ENCODE measurements at places on chromosomes 3 and 15.

DNA sequence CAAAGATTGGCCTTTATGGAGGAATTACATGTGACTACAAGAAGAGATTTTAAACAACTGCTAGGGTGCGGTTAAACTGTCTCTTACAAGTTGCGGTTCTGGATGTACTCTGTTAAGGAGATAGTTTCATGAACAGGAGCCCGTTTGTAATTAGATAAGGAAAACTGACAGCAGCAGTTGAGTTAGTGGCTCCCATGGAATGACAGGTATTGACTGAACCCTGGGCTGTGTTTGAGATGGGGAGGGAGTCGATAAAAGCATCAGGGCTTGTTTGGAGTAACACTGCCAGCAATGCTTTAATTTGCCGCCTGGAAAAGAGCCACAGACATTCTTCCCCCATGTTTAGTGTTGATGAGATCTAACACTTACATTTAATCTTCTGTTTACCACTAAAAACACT is 139.9 kb downstream of the ROBO2 start:
- no peak for DNase-seq

DNA sequence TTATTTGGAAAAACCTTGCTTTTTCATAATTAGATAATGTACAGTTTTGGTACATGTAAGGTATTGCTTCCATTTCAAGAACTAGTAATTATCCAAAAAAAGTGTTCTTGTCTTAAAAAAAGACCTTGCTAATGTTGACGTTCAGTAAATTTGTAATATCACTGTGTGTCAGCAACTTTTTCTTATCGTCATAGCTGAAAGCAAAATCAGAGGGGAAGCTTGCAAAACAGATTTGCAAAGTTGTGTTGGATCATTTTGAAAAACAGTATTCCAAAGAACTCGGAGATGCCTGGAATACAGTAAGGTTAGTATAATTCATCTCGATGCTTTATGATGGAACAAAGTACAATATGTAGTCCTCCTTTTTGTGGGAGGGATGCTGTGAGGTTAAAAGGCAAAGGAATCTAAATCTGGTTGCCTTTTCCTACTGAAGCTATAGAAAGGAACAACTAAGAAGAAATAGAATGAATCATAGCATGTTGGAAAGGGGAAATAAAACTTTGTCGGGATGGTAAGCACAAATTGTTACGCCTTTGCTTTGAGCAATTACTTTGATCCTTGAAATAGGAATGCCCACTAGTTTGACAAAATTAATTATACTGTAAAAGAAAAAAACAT is 1.5 kb downstream of the NSUN3 start:
- no peak for DNase-seq

DNA sequence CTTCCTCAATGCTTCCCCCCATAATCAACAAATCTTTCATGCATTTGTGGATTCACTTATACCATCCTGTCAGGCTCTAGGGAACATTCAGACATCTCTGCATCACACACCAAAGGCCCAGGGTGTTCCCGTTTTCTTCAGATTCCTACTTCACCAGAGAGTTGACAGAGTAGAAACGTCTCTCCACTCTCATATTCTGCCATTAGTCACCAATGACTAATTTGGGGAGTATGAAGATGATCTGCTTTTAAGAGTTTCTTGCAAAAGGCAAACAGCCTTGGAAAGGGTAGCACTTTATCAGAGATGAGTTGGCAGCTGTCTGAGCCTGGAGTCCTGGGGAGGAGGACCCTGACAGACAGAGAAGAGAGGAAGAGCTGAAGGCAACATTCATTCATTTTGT is 55.8 kb upstream of the DGKG start:
- DNase-seq: no peak

DNA sequence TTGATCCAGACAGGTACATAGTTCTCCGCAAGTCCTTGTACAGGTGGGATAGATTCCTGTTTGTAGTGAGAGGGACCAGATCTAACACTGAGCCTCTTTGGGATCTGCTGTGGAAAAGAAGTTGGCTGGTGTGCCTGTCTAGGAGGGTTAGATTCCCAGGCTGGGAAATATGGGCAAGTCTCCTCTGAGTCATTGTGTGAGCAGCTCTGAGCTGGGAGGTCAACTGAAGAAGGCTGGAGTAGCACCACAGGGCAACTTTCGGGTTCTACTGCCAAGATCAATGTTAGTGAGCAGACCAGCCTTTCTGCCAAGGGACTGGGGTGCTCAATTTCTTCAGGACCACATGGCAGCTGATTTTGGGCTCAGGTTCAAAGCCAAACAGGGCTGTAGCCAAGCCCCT is 33.4 kb downstream of the CLDN1 start:
- DNase-seq: no peak

DNA sequence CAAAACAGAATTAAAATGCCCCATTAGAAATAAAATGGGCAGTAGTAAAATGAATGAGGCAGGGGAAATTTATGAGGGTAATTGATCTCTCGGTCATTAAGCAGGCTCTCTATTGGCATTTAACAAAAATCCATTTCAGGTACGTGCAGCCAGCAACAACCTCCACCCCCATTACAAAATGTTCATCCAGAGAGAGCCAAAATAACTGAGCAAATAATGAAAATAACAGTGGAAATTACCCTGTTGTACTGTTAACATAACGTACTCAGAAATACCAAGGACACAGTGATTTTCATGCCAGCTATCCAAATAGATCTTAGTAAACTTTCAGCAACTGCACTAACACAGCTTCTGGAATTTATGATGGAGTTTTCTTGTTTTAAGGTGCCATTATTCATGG is 127.7 kb downstream of the IL1RAP start:
- DNase-seq: no peak

DNA sequence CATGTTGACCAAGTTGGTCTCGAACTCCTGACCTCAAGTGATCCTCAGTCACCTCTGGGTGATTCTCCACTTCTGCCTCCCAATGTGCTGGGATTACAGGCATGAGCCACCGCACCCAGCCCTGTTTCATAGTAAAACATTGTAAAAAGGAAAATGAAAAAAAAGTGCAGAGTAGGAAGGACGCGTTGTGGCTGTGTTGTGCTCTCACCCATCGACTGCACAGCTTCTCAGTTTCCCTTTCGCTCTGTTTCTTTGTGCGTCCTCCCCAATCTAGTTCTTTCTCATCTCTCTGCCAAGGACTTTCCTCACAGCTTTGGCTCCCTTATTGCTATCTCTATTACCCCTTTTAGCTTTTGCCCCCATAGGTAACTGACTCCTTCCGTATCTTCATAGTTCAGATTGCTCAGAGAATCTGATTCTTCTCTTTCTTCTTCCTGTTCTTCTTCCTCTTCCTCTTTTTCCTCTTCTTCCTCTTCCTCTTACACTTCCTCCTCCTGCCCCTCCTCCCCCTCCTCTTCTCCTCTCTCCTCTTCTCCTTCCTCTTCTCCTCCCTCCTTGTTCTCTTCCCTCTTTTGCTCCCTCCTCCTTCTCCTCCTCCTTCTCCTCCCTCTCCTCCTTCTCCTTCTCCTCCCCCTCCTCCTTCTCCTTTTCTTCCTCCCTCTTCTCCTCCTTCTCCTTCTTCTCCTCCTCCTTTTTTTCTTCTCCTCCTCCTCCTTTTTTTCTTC is 81.1 kb upstream of the VGLL4 start:
- DNase-seq: no peak

DNA sequence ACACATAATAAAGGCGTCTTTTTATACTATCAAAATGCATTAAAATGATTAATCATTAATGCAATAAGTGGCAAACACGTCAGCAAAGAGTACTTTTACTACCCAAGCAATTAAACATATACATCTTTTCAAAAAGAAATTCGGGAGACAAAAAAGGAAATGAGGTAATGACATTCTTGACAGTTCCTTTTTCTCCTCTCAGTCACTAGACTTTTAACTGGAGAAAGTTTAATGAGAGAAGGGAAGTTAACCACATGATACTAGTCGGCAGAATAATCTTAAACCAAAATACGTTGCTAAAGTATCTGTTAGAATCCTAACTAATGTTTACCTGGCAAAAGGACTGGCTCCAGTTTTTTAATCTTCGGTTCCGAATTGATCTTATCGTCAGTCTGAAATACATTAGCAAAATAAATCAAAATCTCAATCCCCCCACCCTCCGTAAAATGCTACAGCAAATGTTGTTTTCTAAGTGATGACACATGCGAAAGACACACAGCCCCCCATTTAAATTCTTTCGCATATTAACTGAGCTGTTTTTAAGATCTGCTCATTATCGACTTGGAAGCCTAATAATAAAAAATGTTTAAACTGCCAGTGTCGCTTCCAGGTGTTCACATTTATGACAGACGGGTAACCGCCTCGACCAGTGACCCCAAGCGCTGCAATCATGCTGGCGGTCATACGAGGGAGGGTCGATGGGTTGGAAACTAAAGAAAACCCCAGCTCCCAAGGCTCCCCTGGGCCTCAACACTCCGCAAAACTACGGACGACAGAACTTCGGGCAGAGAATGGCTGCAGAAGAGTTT is 778 bp downstream of the MTMR10 start:
- DNase-seq: no peak

GRCh38 chr3:160809453-160809852 is 53.4 kb downstream of the PPM1L start:
- DNase-seq: no peak

- DNase-seq: no peak
Observed at GRCh38 chr15:85408270-85408746, 27.9 kb downstream of the AKAP13 start.

DNA sequence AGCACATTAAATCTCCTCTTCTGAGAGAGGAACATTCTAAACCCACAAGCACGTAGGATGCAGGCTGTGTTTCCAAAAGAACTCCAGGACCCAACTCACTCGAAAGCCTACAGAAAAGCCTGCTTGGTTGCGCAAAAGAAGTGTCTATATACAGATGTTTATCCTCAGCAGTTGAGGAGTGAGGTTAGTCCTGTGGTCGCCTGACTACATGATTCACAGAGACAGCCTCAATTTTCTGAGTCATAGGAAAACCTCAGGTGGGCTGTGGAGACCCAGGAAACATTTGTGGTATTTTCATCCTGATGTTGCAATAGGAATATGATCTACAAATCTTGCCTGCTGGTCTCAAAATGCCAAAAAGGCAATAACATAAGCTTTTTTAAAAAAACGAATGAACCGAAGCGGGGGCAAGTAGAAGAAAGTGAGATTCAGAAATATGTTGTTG is 183.8 kb upstream of the THRB start:
- DNase-seq: no peak

DNA sequence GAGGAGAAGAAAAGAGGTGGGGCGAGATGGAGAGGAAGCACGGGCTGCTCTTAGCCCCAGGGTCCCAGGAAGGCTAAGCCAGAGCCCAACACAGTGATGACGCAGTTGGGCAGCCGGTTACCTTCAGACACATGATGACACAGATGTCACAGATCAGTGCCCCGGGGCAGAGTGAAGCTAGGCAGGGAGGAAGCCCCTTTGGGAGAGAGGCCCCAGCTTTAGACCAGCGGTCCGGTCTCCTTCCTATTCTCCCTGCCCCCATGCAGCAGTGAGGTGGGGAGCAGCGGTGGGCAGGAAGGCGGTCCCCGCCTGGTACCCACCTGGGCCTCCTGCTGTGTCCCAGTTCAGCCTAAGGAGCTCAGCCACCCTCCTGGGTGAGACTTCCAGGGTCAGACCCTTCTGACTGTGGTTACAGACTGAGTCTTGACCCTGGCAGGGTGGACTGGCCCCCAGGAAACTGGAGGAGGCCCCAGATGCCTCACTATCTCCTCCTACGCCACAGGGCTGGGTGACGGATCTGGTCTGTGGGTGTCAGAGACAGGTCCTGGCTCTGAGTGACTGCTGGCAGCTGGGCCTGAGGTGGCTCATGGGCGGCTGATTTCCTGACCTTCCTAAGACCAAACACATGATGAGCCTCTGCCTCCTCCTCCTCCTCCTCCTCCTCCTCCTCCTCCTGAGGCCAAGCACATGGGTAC is 38.8 kb upstream of the LINGO1 start:
- DNase-seq: no peak

DNA sequence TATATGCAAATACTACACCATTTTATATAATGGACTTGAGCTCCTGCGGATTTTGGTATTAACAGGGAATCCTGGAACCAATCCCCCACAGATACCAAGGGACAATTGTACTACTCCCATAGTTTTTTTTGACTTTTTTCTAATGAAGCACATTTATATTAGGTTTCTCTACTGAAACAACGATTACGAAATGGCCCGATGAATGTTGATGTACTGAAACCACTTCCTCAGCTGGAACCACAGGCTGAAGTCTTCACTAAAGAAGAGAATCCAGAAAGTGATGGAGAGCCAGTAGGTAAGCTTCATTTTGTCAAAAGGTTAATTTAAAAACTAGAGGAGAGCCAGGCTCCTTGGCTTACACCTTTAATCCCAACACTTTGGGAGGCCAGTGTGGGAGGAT is 121.5 kb upstream of the LRRFIP2 start:
- no peak for DNase-seq

DNA sequence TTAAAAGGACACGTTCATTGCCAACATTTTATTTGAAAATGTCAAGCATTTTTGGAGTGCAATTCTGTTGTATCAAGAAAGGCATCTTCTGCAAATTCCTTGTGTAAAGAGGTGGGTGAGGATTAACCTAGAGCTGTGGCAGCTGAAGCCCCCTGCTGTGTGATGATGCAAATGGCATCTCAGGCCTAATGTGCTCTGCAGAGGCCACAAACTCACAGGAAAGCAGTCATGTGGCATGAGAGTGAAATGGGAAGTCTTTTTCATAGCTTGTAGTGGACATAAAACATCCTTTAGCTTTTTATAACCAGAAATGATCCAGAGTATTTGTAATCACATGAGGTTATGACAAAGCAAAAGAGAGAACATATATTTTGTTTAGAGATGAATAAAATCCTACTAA is 6.4 kb downstream of the CADM2 start:
- DNase-seq: no peak

GRCh38 chr3:105431200-105431599 is 64.5 kb downstream of the ALCAM start:
- no peak for DNase-seq

GRCh38 chr15:93656041-93656440 is 567.0 kb upstream of the RGMA start:
- DNase-seq: no peak

DNA sequence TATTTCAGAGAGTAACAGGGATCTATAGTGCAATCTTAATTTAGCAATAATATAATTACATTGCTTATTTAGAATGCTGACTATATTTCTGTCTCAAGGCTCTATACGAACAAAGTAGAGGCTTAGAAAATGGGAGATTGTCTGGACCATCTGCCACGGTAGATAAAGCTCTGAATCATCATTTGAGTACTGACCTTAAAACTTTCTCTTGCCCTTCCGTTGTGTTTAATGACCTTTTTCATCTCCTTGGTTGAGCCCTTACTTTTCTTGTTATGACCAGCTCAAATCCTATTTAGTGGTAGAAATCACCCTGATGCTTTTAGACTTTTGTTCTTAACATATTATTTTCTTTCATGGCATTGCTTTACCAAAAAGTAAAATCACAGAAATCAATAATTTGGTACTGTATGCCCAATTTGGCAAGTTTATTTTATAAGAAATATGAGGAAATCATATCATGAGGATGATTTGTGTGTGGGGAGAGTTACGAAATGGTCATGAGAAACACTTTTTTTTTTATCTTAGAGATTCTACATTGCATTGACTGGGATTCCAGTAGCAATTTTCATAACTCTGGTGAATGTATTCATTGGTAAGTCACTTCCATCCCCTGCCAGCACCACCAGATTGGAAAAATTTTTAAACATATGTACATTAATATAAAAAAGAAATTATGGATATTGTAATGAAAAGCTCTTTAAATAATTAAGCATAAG is 11.0 kb downstream of the NDUFB5 start:
- DNase-seq: no peak
